ENCODE measurements at places on chromosomes 12 and 14.

DNA sequence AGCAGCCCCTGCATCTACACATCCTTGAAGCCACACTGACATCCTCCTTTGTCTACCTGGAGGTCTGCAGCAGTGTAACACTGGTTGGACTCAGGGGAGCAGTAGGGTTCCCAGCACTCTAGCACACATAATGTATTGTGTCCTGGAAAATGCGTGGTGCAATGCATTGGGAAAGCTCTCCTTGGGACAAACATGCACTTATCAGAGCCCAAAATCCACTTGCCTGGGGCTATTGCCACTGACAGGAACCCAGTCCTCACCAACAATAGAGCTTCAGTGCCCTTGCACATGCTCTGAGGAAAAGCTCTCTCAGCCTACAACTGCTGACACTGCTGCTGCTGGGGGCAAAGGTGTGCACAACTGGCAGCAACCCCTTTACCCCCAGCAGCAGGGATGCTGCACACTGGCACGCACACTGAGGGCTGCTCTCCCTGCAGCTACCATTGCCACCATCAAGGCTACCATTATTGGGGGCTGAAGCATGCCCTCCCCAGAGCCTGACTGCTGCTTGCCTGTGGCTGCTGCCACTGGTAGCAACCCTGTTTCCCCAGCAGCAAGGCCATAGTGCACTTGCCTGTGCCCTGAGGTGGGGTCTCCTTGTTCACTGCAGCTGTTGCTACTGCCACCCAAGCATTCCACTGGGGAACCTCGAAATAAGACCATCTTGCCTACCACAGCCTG, 221.9 kb downstream of the SLC38A4 start:
- no peak for DNase-seq

GRCh38 chr12:7637615-7638014, 28.1 kb downstream of the APOBEC1 start:
- DNase-seq = no peak

DNA sequence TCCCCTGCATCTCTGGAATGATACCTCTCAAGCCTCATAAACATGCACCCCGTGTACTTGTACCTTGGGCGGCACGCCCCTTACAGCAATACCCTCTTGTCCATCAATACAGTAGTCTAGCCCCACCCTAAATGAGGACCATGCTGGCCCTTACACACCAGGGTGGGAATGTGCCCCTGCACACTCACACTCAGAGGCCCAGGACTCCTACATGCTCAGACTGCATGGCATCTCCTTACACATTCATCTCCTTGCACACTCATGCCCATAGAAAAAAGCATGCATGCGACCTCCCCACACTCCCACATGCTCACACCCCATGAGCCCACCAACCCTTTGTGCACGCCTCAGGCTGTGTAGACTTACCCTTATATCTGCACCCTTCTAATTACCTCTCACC, 22.0 kb downstream of the ITGA7 start:
- no peak for DNase-seq

DNA sequence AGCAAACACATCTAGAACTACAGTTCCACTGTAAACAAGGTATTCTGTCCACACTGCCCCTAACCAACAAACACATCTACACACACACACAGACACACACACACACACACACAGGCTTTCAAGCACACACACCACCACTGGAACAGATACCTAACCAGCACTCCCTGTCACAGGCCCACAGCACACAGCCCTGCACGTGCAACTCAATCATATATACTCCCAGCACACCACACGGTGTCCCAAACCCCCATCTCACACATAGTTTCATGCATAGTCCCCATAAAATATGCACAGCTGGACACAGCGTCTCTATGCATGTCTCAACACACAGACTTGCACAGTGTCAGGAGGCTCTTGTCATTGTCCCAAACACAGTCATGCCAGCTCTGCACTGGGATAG, 27.6 kb downstream of the KRT8 start:
- DNase-seq = no peak

- no peak for DNase-seq
Measured at GRCh38 chr12:6555018-6555691, 687 bp downstream of the IFFO1 start.

- peak; percentile 22 for DNase-seq
Measured at GRCh38 chr14:68043752-68044151, 224.2 kb downstream of the RAD51B start.

DNA sequence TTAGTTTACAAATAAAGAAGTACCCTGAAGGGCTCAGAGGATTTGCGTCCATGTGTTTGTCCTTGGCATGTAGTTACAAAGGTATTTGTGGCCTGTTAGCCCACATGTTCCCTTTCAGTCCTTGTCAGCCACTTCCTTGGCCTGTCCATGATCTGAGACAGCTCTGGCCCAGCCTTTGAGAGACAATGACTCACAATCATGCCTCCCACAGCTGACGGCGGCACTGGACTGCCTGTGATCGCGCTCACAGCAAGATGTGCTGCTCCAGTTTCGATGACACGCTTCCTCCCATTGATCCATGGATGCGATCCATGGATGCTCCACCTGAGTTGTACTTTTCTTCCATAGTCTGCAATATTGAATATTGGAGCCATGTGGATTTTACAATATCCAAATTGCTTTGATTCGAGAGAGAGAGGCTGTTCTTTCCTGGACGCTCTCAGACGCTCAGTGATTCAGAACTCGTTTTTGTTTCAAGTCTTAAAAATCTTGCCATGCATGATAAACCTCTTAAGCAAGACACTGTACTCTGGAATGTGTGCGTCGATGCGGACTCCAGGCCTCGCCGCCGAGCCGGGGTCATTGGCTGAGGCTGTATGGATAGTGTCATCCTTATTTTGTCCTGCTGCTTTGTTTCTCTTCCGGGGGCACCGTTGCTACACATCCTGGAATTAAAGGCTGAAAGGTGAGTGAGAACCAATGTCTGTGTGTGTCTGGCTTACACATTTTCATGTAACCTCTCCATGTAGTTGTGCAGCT, 220.1 kb downstream of the GLT1D1 start:
- DNase-seq = no peak

GRCh38 chr14:53569446-53569845, 387.2 kb downstream of the BMP4 start:
- DNase-seq = no peak

DNA sequence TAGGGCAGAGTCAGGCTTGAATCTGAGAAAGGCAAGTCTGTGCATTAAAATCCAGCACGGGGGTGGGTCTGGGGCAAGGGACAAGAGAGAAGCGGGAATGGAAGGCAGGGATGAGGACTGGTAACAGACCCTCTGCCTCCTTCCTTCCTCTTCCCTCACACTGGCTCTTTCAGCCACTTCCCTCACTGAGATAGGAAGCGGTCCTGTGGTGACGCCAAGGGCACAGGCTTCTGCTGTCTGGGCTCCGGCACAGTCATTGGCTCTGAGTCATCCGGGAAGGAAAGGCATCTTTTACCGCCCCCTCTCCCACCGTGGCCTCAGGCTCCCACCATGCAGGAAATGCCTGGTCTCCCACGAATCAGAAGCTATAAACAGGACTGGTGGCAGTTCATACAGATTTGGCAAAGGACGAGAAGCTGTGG, 70.2 kb downstream of the ETV6 start:
- no peak for DNase-seq

GRCh38 chr12:94262228-94263010, 114.0 kb downstream of the PLXNC1 start:
- DNase-seq = peak; percentile 94

DNA sequence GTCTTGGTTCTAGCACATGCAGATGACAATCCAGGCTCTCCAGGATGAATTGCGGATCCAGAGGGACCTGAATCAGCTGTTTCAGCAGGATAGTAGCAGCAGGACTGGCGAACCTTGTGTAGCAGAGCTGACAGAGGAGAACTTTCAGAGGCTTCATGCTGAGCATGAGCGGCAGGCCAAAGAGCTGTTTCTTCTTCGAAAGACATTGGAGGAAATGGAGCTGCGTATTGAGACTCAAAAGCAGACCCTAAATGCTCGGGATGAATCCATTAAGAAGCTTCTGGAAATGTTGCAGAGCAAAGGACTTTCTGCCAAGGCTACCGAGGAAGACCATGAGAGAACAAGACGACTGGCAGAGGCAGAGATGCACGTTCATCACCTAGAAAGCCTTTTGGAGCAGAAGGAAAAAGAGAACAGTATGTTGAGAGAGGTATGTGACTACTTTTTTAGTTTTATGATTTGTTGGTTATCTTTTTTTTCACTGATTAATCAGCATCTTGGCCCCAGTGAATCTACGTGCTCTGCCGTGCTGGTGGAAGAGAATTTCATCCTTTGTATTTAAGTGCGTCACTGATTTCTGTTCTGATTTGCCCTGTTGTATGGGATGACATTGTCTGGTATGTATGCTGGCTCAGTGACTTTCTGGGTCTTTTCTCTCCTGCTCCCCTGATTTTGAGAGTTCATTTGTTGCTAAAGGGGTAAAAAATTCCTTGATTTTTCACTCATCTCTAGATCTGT, 92.3 kb downstream of the ERC1 start:
- DNase-seq = peak; percentile 29

- no peak for DNase-seq
Measured at GRCh38 chr12:131097202-131098177, 143.8 kb downstream of the ADGRD1 start.

DNA sequence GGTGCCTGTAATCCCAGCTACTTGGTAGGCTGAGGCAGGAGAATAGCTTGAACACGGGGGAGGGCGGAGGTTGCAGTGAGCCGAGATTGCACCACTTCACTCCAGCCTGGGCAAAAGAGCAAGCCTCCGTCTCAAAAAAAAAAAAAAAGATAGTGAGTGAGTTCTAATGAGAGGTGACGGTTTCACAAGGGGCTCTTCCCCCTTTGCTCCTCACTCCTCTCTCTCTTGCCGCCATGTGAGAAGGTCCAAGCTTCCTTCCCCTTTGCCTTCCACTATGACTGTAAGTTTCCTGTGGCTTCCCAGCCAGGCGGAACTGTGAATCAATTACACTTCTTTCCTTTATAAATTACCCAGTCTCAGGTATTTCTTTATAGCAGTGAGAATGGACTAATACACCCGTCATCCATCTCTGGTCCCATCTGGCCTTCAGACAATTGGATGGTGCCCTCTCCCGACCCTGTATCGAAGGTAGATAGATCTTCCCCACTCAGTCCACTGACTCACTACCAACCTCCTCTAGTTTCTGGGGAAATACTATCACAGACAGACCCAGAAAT, 27.0 kb upstream of the RCOR1 start:
- DNase-seq = no peak

- peak; percentile 61 for DNase-seq
Measured at GRCh38 chr14:74502236-74503019, 8.9 kb downstream of the ISCA2 start.

DNA sequence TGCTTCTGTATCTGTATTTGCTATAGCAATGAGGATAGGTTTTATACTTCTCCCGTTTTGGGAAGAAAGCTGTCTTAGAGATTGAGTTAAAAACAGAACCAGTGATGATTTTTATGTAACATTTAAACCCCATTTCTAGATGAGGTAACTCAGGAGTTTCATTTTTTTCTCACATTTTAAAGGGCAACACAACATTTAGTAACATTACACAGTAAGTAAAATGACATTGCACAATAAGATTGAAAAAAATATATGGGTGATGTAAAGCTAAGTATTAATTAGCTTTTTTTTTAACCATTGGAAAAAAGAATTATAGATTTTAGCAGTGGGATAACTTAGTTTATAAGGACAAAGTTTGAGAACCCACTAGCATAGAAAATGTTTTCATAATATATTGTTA, 25.2 kb upstream of the SCFD1 start:
- DNase-seq = no peak

GRCh38 chr12:5549011-5549410, 117.1 kb downstream of the NTF3 start:
- DNase-seq = no peak

DNA sequence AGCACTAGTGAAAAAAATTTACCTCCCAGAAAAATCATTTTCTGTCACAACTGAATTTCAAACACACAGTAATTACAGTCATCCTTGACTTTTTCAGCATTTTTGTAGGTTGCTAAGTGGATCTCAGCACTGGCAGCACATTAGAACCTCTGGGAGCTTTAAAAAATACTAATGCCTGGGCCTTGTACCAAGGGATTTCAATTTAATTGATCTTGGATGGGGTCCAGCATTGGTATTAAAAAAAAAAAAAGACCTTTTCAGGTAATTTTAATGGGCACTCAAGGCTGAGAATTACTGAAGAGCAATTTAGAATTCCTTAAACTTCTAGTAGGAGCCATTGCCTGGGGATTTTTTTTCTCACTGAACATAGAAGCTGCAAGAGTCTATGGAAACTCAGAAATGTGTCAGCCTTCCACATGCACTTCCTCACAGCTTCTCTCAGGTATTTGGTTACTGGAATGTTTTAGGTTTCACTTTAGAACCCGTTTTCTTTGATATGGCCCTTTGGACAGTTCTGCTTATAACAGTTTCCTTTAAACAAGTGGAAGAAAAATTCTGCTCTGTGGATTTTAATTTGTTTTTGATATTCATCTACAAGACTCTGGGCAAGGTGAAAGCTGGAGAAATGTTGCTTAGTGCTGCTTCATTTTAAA, 88.5 kb upstream of the DACT1 start:
- DNase-seq = no peak

DNA sequence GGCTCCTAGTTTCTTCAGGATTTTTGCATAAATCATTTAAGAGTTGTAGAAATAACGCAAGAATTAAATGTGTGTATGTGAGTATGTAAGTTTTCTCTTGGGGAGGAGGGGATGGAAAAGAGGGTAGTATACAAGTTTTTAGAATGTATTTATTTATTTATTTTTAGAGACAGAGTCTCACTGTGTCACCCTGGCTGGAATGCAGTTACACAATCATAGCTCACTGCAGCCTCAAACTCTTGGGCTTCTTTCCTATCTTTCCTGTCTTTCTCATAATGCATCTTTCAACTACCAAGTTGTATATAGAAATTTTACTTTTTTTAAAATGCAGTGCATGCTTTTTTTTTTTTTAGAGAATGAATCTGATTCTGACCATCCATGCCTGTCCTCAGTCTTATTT, 269.0 kb upstream of the GARIN2 start:
- no peak for DNase-seq

DNA sequence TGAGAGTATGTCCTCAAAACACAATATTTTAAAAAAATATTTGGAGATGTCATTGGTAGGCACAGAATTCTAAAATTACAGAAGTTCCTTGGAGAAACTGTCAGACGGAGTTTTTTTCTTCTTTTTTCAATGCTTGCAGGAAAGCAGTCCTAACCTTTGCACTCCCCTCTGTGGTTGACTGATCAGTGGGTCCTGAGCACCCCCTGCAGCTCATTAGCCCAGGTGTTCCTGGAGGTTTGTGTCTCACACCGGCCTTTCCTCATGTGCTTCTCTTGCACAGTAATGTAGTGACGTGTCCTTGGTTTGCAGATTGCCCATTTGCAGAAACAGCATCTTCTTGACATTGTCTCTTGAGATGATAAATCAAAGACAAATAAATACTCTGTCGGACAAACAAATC, 513.0 kb downstream of the TMEM121 start:
- DNase-seq = no peak

- DNase-seq = no peak
Measured at GRCh38 chr14:68987653-68988036, 8.5 kb upstream of the ACTN1 start.

GRCh38 chr14:64584190-64584589, 34.4 kb downstream of the PPP1R36 start:
- DNase-seq = peak; percentile 63

DNA sequence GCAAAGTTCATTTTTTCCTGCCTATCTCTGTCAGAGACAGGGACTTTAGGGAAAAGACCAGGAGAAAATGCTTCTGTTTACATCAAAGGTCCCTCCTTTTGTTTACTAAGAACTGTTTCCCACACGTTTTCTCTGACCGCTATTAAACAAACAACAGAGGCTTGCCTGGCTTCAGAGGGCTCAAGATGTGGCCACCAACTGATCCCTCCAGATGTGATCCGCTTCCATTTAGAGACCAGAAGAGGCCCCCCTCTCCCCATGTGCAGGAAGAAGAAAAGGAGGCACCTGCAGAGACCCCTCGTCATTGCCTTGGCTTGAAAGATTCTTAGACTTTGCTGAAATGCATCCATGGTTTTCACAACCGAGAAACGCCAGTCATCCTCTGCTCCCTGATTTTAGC, 217.9 kb upstream of the PWP1 start:
- no peak for DNase-seq
